ENCODE measurements at places on chromosomes 7 and 10.

DNA sequence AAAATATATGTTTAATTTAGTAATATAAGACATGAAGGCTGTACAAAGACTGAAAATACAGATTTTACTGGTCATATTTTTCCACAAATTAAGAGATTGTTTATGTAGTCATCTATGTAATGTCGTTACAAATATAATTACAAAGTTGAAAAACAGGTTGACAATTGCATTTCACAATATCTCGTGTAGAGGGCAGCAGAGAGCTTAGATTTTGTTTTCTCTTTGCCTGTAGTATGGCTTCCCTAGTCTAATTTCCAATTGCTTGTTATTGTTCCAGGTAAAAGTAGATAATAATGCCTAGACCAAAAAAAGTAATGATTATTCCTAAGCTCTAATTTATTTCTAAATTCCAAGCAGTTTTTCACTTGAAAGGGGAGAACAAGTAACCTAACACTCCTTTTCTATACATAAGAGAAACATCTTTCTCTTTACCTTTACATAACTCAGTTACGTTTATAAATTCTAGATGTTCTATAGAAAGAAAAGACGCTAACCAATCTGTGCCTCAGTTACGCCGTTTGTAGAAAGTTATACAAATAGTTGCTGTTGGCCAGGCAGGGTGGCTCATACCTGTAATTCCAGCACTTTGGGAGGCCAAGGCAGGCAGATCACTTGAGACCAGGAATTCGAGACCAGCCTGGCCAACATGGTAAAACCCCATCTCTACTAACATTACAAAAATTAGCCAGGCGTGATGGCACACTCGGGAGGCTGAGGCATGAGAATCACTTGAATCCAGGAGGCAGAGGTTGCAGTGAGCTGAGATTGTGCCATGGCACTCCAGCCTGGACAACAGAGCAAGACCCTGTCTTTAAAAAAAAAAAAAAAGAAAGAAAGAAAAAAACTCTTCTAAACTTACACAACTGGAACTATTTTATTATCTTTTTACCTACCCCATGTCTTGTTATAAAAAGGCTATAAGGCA, 30.0 kb downstream of the NET1 start:
- DNase-seq = peak; percentile 70

GRCh38 chr10:1559761-1560160, 177.6 kb downstream of the ADARB2 start:
- no peak for DNase-seq

GRCh38 chr7:85068799-85069198, 118.1 kb downstream of the SEMA3D start:
- peak; percentile 25 for DNase-seq

DNA sequence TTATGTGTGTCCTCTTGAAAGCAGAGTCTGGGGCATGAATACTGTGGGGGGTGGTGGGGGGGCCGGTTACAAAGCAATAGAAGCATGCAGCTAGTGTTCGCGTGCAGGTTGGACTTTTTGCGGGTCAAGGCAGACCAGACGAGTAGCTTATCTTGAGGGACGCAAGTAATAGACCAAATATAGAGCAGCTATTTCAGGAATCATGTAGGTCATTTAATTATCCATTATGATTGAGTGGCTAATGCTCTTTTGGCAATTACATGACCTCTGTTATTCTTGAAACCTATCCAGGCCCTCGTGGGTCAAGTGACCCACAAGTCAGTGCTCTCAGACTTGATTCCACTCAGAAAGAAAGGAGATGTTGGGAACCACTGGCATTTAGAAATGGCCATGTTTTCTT, 93.0 kb downstream of the BTRC start:
- no peak for DNase-seq

GRCh38 chr10:12801214-12802087, 200.1 kb downstream of the CCDC3 start:
- no peak for DNase-seq

DNA sequence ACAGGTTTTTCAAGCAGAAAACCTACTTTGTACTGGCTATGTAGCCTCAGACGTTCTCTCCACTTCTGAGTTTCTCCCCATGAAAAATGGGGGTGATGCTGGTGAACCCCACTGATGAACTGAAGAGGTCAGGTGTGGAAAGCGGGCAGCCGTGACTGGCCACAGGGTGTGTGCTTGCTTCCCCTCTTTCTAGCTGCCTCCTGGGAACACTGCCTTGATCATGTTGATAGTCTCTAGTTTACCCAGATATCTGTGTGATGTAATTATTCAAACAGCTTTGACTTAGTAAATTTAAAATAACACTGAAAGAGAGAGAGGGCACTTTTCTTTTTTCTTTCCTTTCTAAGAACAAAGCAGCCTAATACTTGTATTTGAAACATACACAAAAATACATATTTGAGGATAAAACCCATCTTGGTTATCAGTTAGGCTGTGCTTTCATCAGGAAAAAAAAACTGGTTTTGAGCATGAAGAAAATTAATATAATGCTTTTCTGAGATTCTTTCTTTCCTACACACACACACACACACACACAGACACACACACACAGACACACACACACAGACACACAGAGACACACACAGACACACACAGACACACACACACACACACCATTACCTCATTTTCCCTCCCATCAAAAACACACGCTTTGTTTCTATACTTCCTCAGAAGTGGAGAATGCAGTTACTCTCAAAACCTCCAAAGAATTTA, 76.7 kb downstream of the MACC1 start:
- no peak for DNase-seq

DNA sequence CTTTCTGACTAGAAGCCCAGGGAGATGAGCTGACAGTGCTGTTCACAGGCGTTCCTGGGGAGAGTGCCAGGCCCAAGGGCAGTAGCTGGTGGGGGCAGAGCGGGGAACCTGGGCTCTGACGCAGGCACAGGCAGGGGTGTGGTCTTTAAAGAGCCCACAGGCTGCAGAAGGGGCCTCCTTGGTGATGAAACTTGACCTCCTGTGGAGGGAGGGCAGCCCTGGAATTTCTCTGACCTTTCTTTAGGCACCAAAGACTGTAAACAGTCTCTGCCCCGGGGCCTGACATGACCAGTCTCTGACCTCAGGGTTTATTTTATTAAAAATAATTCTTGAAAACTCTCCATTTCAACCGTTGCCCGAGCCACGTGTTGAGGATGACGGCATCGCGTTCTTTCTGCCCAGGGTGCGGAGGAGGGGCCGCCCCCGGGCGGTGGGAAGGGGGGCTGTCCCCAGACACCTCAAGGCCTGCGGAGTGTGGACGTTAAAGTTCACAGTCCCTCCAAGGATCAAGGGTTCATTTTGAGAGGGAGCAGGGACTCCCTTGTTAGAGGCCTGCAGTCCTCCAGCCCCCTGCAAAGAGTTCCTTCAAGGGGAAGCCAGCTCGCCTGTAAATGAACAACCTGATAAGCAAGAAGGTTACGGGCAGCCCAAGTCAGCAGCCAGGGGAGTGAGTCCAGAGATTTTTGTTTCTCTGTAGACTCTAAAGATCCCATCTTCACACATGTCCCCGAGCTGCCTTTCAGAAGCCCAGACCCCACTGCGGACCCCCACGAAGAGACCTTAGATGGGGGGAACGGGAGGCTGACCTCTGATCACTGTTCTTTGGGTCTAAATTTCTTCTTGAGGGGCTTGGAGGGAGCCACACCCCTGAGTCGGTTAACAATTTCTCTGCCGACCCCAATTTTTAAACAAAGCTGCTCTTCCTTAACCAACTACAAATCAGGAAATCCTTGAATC, 128.9 kb downstream of the VIPR2 start:
- peak; percentile 44 for DNase-seq

- DNase-seq = no peak
Observed at GRCh38 chr7:24899161-24899560, 80.8 kb downstream of the OSBPL3 start.

DNA sequence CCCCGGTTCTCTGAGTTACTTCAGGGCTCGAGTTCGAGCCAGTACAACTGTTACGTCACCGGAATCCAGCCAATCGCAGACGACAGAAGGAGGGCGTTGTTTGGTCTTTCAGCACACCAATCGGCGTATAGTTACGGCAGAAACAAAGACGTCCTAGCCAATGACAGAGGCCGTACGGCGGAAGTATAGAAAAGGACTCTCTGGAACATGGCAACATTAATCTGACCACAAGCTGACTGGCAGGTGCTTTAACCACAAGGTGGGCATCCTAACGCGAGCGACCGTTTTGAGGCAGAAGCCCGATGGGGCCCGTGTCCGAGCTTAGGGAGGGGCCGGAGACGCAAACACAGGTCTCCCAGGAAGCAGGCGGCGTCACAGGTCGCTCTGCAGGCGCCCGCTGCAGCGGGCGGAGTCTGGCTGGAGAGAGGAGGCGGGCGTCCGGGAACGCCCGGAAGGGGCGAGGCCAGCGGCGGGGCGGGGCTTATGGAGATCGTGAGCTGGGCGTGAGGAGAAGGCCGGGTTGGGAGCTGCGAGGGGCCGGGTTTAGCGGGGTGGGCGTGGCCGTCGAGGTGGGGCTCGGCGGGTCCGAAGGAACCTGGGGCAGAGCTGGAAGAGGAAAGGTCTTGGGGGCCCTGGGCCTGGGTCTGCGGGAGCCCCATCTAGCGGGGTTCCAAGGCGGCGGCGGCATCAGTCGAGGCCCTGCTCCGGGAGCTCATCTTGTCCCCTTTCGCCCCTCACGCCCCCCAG, at the start of gene MOSPD3:
TSS of gene MOSPD3 (plus strand) at position 558 of the 747 bp plus-strand sequence. CDS start 252 bp downstream, outside the sequence.
- peak; percentile 100 for DNase-seq

DNA sequence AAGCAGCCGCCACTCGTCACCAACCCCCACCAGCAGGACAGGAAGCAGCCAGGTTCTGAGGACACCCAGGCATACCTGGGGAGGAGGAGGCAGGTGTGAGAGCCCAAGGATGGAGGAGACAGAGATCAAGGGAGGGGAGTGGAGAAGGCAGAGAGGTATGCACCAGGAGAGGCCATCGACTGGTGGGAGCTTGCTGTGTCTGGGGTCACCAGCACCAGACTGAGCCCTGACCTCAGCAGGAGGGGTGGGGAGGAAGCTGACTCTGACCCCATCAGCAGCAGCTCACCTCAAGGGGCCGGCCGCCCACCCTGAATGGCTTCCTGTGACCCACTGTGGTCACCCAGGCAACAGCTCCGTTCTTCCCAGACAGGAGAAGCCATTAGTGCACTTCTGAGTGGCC, 7.8 kb downstream of the VIPR2 start:
- no peak for DNase-seq

- no peak for DNase-seq
Observed at GRCh38 chr10:61480208-61480607, 27.0 kb upstream of the TMEM26 start.

GRCh38 chr10:50563906-50564305, 59.9 kb downstream of the SGMS1 start:
- no peak for DNase-seq

GRCh38 chr10:44132361-44133289, 252.3 kb downstream of the CXCL12 start:
- no peak for DNase-seq

GRCh38 chr10:26479766-26480492, 41.8 kb downstream of the APBB1IP start:
- DNase-seq = no peak

GRCh38 chr7:28267012-28267411, 86.4 kb upstream of the JAZF1 start:
- no peak for DNase-seq

DNA sequence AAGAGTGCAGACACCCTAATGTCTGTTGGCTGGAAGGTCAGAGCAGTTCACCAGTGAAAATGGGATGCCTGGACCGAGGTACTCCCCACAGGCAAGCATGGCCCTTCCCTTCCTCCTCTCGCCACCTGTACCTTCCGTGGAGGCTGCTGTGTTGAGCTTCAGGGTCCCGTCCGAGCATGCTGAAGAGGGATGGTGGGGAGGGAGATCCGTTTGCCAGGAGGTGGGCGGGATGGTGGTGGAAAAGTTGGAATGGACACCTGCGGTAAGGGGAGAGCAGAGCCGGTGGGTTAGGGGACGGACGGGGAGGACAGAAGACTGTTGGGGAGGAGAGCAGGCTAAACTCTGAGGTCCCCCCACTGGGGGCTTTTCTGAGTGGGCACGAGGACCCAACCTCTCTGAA, 15.9 kb upstream of the ZNF777 start:
- DNase-seq = no peak

- DNase-seq = no peak
Observed at GRCh38 chr10:71368643-71369042, 28.1 kb upstream of the CDH23 start.

DNA sequence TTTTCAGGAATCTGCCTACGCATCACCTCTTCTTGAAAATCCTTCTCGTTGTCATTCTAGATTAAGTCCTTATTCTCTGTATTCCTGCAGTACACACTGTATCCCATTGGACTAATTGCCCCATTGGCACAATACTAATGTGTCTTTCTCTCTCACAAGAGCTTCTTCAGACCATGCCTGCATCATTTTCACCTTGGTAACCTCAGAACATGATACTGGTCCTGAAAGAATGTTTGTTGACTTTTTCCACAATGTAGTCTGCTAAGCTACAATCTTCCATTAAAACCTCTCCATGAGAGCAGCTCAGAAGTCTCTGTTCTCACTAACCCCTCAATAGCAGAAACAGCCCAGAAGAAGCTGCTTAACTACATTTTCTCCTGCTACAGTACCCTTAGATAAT, 270.7 kb downstream of the PCDH15 start:
- DNase-seq = no peak

Measured in lung (tissue), 17 donors.